ENCODE measurements at places on chromosomes 1 and 21.
A peak's percentile ranks its signal among the peaks of the same experiment; 100 is the strongest.

GRCh38 chr1:10193288-10193687 is 17.1 kb upstream of the KIF1B start:
- DNase-seq: no peak

DNA sequence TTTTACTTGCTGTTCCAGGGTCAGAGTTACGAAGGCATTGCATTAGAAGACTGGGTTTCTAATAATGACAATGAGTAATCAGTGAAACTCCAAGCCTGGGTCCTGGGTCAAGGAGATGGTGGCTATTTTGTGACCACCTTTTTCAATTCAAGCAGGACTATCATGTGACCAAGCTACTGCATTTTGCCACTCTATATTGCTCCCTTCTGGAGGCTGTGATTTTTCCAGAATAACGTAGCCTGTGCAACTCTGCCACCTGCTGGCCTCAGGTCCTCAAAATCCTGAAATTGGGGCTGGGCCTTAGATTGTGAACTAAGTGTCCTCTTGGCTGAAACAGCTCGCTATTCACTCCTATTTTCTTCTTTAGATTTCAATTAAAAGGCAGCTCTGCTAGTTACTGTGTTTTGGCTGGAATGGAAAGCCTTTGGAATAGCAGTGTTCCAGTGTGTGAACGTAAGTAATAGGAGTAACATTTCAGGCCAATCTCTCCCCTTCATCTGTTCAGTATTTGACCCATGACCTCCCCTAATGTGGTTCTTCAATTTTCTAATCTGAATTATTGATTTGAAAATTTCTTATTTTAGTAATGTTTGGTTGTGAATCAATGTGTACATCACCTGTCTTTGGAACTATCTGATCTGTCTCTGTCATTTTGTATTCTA is 52.9 kb upstream of the CD46 start:
- peak; percentile 21 for DNase-seq

DNA sequence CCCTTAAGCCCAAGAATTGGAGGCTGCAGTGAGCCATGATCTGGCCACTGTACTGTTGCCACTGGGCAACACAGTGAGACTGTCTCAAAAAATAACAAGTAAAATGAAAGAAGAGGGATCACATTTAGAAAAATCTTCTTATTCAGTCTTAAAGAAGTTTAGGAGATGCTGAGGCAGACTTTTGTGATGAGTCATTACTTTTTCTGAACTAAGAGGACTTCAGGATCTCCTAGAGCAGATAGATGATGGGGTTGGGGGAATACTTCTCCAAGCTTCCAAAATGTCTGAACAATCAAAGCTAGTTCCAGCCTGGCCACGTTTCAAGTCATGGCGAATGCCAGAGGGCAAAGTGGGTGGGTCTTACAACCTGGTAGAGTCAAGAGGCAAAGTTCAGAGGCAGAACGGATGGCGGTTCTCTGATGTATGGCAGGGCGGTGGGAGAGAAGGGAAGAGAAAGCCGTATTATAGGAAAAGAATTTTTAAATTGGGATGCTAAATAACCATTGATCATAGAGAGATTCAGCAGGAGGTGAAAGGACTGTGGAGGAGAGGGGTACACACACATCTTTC is 2.1 kb upstream of the CIART start:
- DNase-seq: no peak

GRCh38 chr1:11535316-11535715 is 56.4 kb downstream of the DISP3 start:
- DNase-seq: no peak

- peak; percentile 88 for DNase-seq
Measured at GRCh38 chr1:155061381-155062150, 2.0 kb upstream of the EFNA4 start.

GRCh38 chr21:17793246-17794123 is 25.7 kb downstream of the C21orf91 start:
- DNase-seq: peak; percentile 55

DNA sequence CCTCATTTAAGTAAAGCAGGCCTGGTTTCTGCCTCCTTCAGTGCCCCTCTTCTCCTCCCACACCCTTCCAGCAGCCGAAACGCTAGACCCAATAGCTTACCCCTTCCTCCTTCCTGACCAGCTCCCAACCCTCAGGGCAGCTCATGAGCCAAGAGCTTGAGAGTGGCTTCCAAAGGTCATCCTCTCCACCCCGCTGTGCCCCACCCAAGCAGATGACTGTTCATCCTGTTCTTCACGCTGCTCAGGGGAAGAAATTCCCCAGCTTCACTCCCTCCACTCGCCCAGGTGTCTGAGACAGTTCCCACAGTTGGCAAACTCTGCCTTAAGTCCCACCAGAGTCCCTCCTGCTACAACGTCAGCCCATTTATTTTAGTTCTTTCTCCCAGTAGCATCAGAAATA is 23.4 kb downstream of the ARHGEF19 start:
- DNase-seq: no peak

- no peak for DNase-seq
Measured at GRCh38 chr21:23160914-23161313, 2162.7 kb downstream of the NCAM2 start.

GRCh38 chr21:45332415-45332814 is 44.7 kb upstream of the POFUT2 start:
- DNase-seq: no peak

- DNase-seq: peak; percentile 58
Measured at GRCh38 chr1:31394584-31395193, 18.3 kb upstream of the SERINC2 start.
